Neural crest cell (in vitro differentiated cells): ENCODE measurements at places on chromosomes 2 and 18.

GRCh38 chr2:43676322-43677050 is at the start of gene C1GALT1C1L:
TSS of gene C1GALT1C1L (minus strand) at chr2:43676429. CDS start at chr2:43676322, 107 bp downstream.
- no peak for DNase-seq

DNA sequence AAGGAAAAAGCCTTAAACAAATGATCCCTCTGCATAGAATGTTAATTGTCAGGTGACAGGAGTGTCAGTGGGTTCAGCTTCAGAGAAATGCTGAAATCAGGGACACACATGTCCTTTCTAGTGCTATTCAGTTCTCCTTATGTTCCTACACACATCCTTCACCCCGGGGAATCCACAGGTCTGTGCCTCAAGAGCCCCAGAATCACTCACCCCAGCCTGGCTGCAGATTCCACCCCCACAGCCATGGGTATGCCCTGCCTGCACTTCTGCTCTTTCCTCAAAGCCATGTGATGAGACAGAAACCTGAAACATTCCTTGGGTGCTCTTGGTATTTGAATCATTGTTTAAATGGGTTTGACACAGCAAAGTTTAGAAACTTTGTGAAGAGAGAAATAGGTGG is 27.4 kb upstream of the FZD7 start:
- no peak for DNase-seq

DNA sequence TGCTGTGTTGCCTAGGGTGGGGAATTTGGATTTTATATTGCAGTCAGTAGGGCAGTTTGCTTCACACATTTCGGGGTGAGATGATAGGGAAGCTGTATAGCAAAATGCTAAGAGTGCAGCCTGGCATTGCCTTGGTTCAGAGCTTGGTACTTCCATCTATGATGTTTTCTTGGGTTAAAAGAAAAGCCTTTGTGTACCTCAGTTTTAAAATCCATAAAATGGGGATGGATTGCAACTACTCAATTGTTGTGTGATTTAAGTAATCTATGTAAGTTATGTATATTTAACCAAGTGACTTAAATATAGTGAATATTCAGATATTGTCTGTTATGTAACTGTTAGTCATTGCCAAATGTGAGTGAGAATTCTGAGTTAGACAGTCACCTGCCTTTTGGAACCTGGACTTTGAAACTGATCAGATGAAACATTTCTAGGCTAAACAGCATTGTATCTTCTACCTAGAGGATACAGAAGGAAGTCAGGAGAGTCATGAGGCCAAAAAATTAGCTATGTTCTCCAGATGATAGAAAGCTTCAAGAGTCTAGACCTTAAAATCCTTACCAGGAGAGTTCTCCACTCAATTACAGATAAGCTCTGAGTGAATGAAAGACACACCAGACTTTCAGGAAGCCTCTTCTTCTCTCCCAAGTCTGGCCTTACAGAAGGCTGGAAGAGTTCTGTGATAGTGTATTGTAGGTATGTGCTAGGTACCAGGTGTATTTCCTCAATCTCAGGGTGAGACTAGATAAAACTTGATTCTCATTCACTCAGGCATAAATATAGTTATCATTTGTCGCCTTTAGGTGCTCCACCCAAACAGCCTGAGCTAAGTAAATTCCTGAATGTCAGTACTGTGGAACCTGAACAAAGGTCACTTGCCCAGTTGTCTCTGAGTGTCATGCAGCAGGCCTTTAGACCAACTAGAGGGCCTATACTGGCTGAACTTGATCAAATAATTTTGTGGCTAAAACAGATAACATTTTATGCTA is 7.5 kb downstream of the RIOK3 start:
- no peak for DNase-seq

DNA sequence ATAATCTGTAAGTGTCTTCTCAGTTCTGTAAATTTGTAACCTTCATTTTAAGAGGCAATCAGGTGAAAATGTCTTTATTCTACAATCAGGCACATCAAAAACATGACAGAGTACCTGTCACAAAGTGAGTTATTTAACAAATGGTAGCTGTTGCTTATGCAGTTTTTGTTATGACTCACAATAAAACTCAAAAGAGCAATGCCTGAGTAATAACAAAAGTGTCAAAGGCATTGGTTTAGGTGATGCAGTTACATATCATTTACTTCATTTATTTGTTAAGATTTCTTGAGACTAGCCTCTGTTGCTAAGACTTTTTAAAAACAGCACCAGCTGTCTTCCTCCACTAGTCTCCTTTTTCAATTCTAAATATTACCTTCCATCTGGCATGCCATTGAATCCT is 177.8 kb downstream of the KIAA1328 start:
- DNase-seq, result no peak

DNA sequence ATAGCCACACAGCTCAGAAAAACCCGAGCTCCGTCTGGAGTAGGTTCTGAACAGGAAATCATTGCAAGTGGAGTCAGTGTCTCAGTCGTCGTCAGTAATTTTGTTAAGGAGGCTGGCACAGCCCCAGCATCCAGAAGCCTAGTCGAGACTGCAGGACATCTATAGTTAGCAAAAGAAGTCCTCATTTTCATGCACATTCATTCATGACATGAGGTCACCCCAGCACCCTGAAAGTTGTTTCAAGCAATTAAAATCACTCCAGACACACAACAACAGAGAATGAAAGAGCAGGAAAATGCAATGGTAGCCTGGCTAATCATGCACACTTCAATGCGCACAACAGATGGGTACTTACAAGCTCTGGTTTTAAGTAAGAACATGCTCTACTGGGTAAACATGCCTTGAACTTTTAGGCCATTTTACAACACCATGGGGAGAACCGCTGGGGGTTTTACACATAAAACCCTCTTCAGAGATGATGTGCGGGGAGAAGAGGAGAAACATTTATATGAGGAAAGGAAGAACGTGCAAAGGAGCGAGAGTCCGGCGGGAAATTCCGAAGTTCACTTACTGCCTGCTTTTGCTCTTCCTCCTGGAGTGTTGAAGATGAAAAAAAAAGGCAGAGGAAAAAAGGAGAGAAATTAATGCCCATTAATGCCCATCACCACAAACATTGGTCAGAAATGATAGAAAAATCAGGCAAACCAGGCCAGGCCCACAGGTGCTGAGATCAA is 77.4 kb upstream of the DNMT3A start:
- no peak for DNase-seq

DNA sequence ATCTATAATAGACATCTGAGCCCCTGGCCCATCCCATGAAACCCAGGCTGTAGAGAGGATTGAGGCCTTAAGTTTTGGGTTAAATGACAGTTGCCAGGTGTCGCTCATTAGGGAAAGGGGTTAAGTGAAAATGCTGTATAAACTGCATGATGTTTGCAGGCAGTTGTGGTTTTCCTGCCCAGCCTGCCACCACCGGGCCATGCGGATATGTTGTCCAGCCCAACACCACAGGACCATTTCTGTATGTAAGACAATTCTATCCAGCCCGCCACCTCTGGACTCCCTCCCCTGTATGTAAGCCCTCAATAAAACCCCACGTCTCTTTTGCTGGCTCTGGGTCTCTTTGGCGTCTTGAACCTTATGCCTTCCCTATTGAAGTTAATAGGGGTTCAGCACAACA is 110.7 kb downstream of the XRCC5 start:
- no peak for DNase-seq

- DNase-seq, result no peak
Measured at GRCh38 chr18:63322206-63322605, 2.6 kb upstream of the BCL2 start.

DNA sequence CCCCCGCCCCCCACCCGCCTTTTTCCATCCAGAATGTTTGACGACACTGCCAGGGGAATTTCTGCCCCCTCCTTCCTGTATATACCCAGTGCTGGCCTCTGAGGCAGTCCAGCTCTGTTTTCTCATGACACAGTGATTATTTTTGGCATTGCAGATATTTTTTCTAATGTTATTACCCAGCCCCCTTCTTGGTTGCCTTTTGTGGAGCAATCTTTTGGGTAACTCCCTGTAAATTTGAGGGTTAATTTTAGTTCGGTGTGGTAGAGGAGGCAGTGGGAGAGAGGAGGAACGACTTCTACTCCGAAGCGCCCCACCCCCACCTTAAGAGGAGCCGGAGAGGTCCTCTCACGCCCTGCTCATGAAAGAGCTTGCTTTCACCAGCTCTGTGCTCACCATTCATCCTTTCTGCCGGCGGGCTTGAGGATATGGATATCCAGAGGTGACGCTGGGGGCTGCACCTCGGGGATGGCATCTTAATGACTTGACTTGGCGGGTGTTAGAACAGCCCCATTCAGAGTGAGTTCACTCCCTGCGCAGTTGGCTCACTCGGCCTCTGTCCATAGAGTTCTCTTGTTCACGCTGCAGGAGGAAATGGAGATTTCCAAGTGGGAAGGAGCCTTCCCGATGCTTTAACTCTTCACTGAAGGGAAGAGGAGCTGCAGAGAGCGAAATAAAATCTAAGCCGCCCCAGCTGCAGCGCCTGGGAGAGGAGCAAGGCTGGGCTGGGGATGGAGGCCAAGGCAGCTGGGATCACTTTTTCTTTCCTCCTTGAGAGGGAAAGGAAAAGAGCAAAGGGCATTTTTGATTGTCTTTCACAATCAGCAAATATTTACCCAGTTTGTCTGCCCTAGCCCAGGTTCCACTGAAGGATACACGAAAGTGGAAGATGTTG is 38.4 kb downstream of the EPAS1 start:
- peak; percentile 22 for DNase-seq

DNA sequence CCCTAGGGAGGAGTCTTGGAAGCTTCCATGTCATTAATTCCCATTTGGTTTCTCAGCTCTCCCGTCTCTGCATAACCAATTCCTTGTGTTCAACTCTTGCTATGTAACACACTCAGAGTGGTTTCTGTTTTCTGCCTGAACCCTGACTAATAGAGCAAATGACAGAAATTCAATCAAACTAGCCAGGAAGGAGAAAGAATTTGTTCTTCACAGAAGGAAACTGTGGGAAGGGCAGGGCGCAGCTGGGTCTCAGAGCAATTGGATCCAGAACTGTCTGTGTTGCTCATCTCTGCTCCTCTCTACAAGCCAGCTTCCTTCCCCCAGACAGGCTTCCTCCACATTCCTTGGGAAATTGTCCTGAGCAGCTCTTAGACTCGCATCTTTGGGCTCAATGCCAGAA is 269.8 kb downstream of the TNS1 start:
- no peak for DNase-seq

DNA sequence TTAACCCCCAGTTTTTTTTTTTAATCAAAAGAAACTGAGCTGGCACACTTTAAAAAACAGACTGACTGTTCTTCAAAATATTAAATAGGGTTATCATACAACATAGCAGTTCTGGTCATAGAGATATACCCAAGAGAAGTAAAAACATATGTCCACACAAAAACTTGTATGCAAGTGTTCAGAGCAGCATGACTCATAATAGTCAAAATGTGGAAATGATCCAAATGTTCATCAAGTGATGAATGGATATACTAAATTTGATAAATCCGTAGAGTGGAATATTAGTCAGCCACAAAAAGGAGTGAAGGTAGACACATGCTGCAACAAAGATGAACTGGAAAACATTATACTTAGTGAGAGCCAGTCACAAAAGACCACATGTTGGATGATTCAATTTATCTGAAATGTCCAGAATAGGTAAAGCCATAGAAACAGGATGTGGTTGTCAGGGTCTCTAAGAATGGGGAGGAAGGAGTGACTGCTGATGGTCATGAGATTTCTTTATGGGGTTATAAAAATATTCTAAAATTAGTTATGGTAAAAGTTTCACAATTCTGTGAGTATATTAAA is 5.1 kb downstream of the SMIM21 start:
- no peak for DNase-seq

DNA sequence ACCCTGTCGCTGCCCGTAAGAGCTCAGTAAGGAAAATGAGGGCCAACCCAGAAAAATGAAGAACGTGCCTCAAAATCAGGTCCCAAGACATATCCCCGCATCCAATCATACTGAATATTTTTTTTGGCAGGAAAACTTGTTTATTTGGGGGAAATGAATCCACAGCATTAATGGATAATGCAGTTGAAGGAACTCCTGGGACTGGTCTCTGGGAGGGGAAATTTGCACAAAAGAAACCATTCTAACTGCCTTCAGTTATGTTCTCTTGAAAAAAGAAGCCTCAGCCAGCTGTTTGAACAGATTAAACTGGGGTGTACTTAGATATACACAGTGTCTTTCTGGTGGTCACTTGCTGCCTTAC is 61.3 kb downstream of the SPRED2 start:
- DNase-seq, result no peak

DNA sequence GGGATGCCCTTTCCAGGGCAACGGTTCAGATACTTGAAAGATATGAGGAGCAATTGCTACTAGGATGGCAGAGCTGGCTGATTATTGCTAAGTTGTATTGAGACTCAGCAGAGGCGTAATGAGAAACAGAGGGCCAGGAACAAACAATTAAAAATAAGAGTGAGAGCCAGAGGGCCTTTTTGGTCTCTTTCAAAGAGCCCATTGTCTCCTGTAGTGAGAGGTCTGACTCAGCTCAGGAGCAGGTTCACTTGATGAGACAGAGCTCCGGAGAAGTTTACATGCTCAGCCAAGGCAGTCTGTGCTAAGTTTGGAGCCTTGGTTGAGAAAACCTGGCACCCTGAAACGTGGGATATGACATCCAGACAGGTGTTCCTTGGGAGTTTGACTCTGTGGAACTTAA is 303.9 kb upstream of the DLGAP1 start:
- DNase-seq, result no peak

DNA sequence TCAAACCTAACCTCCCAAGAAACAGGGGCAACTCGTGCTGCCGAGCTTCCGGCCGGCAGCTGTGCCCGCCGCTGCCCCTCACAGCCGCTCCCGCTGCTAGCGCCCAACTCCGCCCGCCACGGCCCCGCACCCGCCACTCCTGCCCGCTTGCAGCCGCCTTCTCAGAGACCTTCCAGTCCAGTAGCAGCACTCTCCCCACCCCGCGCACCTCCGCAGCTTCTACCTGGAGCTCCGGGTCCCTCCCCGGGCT is 722 bp upstream of the C2orf15 start:
- DNase-seq, result no peak

DNA sequence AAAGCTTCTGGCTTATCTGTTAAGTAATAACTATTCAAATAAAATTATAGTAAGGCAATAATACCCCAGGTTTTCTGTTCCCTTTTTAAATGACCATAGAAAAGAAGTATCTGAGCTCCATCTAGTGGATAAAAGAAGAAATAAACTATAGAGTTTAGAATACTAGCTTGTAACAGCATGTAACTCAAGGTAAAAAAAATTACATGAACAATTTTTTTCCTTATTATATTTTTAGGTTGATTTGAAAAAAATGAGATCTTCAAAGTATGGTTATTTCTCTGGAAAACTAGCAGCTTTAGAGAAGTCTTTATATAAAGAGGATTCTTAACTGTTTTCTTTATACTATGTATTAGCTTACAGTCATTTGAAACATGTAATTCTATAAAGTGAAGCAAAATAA is 58.1 kb downstream of the NCKAP1 start:
- no peak for DNase-seq

- DNase-seq, result no peak
Measured at GRCh38 chr2:213353419-213353818, 69.2 kb downstream of the SPAG16 start.

- DNase-seq, result no peak
Measured at GRCh38 chr2:203689426-203690116, 16.9 kb upstream of the CD28 start.

DNA sequence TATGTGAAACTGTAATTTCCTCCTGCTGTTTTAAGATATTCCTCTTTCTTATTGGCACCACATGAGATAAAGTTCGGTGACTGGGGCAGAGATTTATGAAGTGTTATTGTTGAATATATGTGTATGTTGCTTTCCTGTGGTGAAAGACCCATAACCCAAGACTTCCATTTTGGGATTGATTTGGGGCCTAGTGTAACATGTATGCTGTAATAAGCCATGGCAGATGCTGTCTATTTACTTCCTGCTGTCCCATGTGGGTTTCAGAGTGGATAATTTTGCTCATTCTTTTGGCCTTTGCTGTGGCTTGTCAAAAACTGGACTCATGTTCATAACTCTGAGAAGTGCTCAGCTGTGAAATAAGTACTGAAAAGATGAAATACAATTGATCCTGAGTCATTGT is 10.8 kb upstream of the MYO1B start:
- no peak for DNase-seq

GRCh38 chr2:191152482-191153240 is 1.9 kb upstream of the STAT4 start:
- no peak for DNase-seq
